ENCODE measurements at places on chromosomes 12 and 14.

GRCh38 chr14:34539407-34540180 lies at the start of gene EAPP:
Gene EAPP, minus strand, starts transcription at chr14:34539701. Its CDS starts 73 bp downstream, at chr14:34539628.
- DNase-seq, result peak; percentile 69

- no peak for DNase-seq
These were observed 239.2 kb downstream of the ADGRD1 start for GRCh38 chr12:131192951-131193350.

- no peak for DNase-seq
These were observed 198.4 kb downstream of the PHETA1 start for GRCh38 chr12:111170543-111170942.

GRCh38 chr12:20525064-20525610 lies 156.8 kb downstream of the PDE3A start:
- DNase-seq, result no peak

DNA sequence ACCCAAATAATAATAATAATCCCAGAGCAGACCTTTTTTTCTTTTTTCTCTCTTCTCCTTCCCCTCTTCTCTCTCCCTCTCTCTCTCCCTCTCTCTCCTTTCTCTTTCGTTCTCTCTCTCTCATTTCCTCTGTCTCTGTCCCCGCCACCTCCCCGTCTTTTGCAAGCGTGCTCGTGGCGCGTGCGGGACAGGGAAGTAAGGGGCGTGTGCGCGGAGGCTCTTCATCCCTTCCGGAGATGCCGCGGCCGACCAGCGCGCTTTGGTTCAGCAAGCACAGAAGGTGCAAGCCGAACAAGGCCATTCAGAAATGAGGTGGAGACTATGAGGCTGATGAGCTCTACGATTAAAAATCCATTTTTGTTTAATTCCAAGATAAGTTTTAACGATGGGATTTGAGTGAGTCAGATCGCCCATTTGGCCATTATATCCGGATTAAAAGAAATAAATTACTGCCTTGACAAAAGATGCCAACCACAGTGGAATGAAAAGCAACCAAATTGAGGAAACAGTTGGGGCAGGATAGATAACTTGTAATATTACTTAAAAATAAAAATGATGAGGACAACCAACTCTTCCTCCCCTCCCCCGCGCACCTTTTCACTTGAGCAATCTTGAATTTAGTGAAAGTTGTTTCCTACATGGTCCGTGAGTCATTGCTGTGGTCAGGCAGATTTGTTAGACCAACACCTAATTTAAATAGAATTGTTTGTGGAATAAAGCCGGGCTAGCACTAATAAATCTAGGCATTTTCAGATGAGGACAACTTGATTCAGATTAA lies 1.2 kb upstream of the AMIGO2 start:
- DNase-seq, result no peak

GRCh38 chr12:1606021-1606622 lies 11.7 kb upstream of the FBXL14 start:
- DNase-seq, result peak; percentile 77

GRCh38 chr14:36506732-36507614 lies 13.1 kb downstream of the NKX2-1 start:
- no peak for DNase-seq

DNA sequence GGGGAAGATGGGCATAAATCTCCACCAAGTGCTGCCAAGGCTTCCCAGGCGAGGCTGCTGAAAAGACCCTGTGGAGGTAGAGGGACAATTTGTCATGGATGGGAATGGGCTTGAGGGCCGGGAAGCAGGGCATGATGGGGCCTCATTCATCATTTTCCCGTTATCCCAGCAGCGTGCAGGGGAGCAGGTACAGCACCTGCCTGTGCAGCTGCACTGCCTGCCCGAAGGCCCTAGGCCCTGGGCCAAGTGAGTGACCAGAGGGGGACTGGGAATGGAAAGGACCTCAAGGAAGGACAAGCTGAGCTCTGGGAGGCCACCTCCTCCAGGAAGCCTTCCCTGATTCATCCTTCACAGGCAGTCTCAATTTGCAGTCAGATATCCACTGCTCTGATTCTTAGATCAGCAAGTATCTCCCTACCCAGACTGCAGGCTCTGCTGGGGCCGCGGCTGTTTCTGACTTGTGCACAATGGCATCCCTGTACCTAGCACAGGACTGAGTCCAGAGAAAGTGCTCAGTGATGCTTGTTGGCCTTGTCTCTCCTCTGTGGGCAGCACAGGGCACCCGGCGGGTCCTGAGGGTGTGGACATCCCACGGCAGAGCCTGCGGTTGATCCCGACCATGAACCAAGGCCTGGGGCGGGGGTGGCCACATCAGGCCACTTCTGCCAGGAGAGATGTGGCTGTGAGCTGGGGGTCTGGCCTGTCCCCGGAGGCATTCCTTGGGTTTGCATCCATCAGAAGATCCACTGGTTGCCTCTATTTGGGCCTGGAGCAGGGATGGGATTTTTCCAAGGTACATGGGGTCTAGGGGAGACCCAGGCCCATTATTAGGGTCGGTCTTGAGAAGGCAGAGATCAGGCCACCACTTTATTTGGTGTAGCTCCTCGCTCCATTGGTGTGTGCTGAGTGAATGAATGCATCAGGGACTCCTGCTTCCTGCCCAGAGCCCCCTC lies 167.3 kb upstream of the RTL1 start:
- DNase-seq, result no peak

DNA sequence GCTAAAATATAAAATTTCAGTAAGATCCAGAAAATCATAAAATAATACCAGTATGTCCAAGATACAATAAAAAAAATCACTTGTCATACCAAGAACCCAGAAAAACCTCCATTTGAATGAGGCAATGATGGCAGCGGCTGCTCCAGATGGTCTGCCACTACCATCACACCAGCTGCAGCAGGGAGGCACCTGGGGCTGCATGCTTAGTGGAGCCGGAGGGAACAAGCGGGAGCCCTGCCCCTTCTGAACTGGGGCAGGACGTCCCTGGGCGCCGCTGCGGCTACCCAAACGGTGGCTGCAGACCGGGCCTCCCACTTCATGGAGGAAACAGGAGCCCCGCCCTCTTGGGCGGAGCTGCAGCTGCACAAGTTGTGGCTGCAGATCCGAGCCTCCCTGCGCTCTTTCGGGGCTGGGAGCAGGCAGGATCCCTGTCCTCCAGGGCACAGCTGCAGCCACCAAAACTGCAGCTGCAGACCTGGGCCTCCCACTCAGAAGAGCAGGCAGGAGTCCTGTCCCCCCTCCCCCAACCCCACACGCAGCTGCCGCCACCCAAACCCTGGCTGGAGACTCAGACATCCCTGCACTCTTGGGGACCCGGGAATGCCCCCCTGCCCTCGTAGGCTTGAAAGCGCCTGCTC lies 36.1 kb upstream of the OR5AU1 start:
- DNase-seq, result no peak

GRCh38 chr12:20264608-20265114 lies 103.7 kb upstream of the PDE3A start:
- DNase-seq, result no peak

DNA sequence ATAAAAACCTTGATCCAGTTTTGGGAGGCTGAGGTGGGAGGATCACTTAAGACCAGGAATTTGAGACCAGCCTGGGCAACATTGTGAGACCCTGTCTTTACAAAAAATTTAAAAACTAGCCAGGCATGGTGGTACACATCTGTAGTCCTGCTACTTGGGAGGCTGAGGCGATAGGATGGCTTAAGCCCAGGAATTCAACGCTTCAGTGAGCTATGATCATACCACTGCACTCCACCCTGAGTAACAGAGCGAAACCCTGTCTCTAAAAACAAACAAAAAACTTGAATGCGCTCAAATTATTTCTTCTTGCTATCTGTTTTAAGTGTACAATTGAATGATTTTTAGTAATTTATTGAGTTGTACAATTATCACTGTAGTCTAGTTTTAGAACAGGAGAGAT lies 20.1 kb downstream of the WDR20 start:
- no peak for DNase-seq

DNA sequence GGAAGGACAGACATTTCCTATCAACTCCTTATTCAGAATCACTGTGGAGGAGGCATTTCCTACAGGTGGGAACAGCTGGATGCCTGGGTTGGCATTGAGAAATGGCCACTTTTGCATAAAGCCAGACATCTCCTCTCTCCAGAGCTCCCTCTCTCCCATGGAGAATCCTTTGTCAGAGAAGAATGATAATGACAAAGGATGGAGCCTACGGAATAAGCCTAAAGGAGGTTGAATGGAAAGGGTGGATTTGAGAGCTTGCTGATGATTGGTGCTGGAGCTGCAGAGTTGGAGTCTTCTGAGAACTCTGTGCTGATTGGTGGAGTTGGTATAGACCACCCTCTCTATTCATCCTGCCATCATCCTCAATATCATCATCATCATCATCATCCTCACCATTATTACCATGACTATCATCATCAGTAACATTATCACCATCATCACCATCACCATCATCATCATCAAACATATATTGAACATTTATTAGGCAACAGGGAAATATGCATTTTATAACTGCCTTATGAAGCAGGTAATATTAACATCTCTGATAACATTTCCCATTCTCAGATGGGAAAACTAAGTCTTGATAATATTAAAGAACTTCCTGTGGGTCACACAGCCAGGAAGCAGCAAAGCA lies 89.2 kb upstream of the HSPB8 start:
- no peak for DNase-seq

All from Panc1 (cell line).